EH (cell line): ENCODE measurements at places on chromosomes 13 and 19.

- DNase-seq: peak; percentile 40
Measured at GRCh38 chr13:48564056-48564455, 31.2 kb upstream of the RCBTB2 start.

- peak; percentile 9 for DNase-seq
Measured at GRCh38 chr19:6392221-6393073, 517 bp downstream of the GTF2F1 start.

GRCh38 chr13:100722517-100722916, 47.9 kb upstream of the TMTC4 start:
- DNase-seq: no peak

- DNase-seq: no peak
Measured at GRCh38 chr13:22107549-22107948, 436.7 kb downstream of the FGF9 start.

- DNase-seq: no peak
Measured at GRCh38 chr19:51479531-51480331, 1.4 kb downstream of the CEACAM18 start.

DNA sequence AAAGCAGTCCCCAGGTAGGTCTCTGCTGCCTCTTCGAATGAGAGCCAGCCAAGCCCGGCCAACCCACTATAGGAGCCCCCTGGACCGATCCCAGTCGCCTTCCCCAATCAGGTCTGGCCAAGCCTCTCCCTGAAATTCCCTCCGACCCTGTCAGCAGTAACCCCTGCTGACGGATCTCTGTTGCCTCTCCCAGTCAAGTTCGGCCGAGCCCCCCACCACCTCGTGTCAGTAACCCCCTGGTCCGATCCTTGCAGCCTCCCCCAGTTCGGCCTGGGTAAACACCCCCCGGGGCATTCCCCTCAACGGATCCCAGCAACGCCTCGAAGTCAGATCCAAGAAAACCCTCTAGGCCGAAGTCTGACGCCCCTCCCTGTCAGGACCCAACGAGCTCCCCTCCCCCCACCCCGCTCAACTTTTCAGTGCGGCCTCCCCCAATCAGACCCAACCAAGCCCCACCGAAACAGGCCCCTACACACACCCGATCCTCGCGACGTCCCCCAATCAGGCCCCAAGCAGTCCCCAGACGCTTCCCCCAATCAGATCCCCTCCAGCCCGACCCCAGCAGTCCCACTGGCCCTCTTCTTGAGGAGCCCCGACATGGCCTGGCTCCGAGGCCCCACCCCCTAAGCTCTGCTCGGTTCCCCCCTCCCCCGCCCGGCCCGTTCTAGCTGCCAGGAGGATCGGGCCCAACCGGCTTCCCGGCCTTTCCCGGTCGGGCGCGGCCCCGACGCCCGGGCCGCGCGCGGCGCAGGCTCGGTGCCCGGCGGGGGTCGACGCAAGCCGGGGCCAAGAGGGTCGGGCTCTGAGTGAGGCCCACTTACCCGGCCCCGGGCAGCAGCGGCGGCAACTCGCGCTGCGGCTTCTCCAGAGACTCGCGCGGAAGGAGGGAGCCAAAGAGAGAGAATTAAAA, 1.8 kb downstream of the TNPO2 start:
- peak; percentile 76 for DNase-seq

- peak; percentile 68 for DNase-seq
Measured at GRCh38 chr19:49114630-49115363, 627 bp downstream of the LIN7B start.

- peak; percentile 52 for DNase-seq
Measured at GRCh38 chr19:54478677-54479266, 5.7 kb upstream of the CDC42EP5 start.

DNA sequence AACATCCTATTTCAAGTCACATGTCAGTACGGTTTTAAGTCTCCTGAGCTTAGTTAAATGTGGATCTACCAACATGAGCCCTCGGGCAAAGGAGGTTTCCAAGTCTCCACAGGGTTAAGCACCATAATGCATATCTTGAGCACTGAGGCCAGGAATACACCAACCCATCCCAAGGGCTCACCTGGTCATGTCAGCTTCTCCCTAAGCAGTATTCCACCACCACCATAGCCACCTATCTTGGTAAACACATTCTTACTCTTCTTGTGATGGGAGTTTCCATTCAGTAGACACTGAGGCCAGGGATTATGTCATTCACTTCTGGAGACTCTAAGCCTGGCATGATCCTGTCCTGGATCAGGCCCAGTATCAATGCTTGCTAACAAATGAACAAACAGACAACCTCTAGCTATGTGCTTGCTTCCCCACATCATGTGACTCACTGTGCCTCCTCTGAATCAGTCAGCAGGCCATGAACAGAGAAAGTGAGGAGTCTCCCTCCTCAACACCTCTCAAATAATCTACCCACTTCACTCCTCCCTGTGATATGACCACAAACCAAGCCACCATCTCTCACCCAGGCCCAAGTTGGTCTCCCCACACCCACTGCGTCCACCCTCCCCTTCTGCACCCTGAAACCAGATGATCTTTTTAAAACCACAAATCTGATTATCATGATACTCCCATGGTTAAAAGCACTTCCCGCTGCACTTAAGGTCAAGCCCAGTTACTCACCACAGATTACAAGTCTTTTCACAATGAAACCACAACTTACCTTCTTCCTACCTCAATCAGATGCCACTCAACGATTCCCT, 5.8 kb downstream of the PEG3 start:
- DNase-seq: no peak

- no peak for DNase-seq
Measured at GRCh38 chr13:36769126-36769525, 49.9 kb upstream of the RFXAP start.

GRCh38 chr19:4715529-4716221, 8.0 kb downstream of the DPP9 start:
- DNase-seq: no peak

GRCh38 chr13:50425772-50426171, 410.5 kb downstream of the KCNRG start:
- DNase-seq: no peak

- no peak for DNase-seq
Measured at GRCh38 chr13:50829896-50830295, 13.6 kb downstream of the DLEU7 start.

DNA sequence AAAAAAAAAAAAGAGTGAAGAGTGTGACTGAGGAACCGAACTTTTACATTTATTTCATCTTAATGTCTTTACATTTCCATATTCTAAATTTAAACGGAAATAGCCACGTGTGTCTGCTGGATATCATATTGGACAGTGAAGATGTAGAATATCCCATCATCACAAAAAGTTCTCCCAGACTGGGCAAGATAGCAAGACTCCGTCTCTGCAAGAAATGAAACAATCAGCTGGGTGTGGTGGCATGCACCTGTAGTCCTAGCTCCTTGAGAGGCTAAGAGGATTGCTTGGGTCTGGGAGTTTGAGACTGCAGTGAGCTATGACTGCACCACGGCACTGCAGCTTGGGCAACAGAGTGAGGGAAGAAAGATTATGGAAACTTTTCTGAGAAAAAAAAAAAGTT, 3.9 kb downstream of the ZNF579 start:
- no peak for DNase-seq

GRCh38 chr13:108326309-108326708, 56.8 kb downstream of the TNFSF13B start:
- DNase-seq: no peak

- peak; percentile 23 for DNase-seq
Measured at GRCh38 chr13:45042539-45042938, 53.2 kb downstream of the GPALPP1 start.

- no peak for DNase-seq
Measured at GRCh38 chr19:14181906-14182305, 24.1 kb downstream of the ADGRL1 start.

- DNase-seq: peak; percentile 79
Measured at GRCh38 chr13:74443631-74444030, 309.4 kb upstream of the KLF12 start.

DNA sequence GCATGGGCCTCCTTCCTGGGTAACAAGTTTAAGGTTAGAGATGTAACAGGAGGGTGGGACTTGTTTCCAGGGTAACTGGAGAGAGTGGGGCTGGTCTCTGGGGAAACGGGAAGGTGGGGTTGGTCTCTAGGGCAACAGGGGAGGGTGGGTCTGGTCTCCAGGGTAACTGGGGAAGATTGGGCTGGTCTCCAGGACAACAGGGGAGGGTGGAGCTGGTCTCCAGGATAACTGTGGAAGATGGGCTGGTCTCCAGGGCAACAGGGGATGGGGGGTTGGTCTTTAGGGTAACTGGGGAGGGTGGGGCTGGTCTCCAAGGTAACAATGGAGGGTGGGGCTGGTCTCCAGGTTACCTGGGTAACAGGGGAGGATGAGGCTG, 36.5 kb downstream of the SPTBN4 start:
- DNase-seq: no peak

DNA sequence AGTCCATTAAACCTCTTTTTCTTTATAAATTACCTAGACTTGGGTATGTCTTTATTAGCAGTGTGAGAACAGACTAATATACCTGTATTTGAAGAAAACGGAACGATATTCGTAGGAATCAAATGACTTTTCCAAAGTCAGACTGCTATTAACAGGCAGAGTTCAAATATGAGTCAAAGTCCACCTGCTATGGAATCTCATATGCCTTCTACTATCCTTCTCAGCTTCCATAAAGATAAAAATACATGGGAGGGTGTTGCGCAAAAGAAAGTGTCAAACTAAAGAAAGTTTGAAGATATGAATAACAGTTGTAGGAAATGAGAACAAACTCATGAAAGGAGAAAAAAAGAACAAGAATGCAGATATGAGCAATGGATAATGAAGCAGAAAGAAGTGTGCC, 704.6 kb downstream of the EFNB2 start:
- DNase-seq: no peak

DNA sequence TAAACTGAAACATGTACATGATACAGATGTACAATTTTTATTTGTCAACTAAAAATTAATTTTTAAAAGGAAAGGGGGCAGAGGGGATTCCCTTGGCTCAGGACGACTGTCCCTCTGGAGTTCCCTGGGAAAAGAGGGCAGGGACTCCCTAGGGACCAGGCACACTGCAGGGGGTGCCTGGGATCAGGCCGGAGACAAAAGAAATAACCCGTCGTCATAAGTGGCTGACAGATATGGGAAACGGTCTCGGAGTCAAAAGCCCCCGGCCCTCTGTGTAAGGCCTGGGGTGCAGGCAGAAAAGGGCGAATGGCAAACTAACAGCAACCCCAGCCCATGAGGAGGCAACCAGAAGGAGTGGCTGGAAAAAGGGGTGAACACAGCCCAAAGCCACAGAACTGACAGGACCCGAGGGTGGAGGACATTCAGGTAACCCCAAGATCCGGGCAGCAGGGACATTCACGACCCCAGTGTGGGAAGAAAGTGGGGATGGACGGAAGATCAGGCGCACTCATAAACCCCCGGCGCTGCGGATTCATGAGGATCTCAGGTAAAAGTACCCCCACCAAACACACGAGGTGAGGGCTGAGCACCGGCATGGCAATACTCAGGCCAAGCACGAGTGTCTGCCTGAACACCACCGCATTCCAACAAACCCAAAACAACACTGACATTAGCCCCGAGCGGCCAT, 6.7 kb downstream of the MLLT1 start:
- no peak for DNase-seq

- DNase-seq: no peak
Measured at GRCh38 chr13:21753117-21753729, 82.3 kb downstream of the FGF9 start.

GRCh38 chr13:98965325-98965724, 12.5 kb downstream of the DOCK9 start:
- no peak for DNase-seq

DNA sequence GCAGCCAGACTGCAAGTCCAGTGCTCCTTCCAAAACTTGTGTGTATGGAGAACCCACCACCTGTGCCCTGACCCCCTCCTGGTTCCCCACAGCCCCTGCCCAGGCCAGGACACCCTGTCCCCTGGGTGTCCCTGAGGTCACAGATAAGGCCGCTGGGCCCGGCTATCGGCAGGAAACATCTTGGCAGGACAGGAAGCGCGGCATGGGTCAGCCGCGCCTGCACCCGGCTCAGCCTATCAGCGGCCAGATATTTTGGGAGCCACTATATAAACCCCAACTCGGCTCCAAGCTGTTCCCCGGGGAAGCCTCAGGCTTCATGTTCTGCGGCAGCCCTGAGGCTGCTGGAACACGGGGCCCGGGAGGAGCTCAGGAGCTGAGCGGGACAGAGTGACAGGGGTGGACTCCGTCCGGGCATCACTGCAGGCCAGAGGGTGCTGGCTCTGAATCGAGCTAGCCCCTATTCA, 60.8 kb downstream of the AP1M1 start:
- DNase-seq: no peak

- peak; percentile 59 for DNase-seq
Measured at GRCh38 chr13:40657951-40658350, 8.5 kb downstream of the FOXO1 start.

- no peak for DNase-seq
Measured at GRCh38 chr19:56993851-56994250, 125.9 kb upstream of the USP29 start.

DNA sequence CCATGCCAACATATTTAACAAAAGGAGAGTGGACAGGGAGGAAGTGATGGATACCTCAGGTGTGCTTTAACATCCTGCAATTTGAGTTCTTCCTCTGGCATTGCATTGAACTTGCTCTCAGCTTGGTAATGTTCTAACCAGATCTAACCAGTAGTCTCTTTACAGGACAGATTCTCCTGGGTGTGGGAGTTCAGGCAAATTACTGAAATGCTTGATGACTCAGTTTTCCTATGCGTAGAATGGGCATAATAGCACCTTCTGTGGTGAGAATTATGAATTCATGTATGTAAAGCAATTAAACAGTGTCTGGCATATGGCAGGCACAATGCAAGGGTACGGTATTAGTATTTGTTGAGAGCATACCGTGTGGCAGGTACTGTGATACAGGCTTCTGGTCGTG, 3.6 kb downstream of the AKAP11 start:
- DNase-seq: no peak
